ENCODE measurements at places on chromosomes 1 and 21. TPM values are rescaled to one million over a fixed set of nuclear protein-coding genes. Genes with fewer than 3 reads are reported as not detected.

DNA sequence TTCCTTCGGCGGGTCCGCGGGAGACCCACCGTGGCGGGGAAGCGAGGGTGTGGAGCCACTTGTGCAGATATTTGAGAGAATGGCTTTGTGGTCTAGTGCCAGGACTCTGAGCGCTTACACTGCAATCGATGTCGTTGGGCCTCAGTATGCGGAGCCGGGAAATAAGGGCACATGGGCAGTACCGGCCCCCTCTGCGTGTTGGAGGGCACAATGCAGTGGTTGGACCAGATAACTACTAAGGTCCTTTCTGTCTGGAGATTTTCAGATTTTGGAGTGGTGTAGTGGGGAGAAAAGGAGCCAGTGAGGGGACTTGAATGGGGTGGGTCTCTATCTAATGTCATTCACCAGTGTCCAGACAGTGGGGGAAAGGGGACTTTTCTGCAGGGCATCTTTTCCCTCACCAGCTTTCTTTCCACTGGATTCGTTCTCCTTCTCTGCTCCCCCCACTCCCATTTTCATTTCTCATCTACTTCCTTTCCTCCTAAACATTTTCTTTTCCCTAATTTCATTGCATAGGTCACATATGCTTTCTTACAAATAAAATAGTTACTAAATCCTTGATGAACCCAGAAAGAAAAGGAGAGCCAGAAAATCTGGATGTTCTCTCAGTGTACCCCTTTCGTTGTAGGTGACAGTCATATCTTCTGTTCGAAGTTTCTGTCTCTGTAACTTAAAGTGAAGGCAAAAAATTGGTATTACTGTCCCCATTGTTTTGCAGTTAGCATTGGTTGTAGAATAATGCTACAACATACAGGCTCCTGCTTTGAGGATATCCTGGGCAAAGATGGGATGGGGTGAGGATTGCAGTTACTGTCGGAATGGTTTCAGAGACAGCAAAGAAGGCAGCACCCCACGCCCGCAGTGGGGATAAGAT, 1.4 kb downstream of the ATF3 start:
- DNase-seq = no peak

DNA sequence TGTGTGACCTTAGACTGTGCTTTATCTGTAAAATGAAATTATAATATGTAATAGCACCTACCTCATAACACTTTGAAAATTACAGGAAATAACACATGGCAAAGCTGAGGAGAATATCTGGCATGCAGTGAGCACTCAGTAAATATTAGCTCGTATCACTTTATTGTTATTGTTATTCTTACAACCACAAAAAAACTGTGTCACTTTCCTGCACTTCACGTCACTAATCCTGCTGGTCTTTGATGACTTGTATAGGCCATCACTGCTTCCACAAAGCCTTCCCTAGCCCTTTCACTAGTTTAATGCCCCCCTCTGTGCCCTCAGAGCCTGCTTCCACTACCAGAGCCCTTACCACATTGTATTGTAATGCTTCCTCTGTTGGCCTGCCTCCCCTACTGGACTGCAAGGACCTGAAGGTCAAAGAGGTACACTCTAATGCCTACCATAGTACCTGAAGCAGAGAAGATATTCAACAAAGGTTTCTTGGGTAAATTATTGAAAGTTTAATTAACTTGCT, 231.6 kb downstream of the NFIA start:
- no peak for DNase-seq

GRCh38 chr1:226787071-226787470, 48.0 kb upstream of the ITPKB start:
- DNase-seq = no peak

GRCh38 chr1:168766568-168766967, 37.6 kb upstream of the DPT start:
- DNase-seq = no peak

- DNase-seq = no peak
These were observed 8.9 kb upstream of the ITLN2 start for GRCh38 chr1:160963521-160963920.

- no peak for DNase-seq
These were observed 760 bp upstream of the GJC2 start for GRCh38 chr1:228148935-228149405.

- no peak for DNase-seq
These were observed 3.8 kb upstream of the RRP15 start for GRCh38 chr1:218281285-218281684.

The FMO5 gene
- 0.46 TPM for total RNA-seq

The RGS13 gene
- not detected for total RNA-seq

The SVBP gene
- total RNA-seq = 20.0 TPM

The CCDC28B gene
- total RNA-seq = 24.6 TPM
